Left renal pelvis (tissue), 4 donors: ENCODE measurements at places on chromosomes 2 and 18. TPM values are rescaled to one million over a fixed set of nuclear protein-coding genes. Genes with fewer than 3 reads are reported as not detected.

DNA sequence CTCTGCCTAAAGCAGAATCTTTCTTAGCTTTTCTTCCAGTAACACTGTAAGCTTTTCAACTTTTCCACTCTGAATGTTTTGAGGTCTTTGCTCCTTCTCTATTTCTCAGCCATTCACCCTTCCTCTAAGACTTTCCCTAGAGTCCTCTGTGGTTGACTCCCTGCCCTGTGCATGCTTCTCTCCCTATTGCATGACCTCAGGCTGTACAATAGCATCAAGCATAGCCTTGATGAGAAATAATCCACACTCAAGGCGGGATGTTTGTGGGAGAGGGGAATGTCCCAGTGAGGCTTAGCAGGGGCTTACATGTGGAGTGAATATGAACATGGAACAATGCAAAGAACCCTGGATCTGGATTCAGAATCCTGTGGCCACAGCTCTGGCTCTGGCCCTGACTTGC lies 48.4 kb upstream of the IGFBP5 start:
- DNase-seq, result no peak

DNA sequence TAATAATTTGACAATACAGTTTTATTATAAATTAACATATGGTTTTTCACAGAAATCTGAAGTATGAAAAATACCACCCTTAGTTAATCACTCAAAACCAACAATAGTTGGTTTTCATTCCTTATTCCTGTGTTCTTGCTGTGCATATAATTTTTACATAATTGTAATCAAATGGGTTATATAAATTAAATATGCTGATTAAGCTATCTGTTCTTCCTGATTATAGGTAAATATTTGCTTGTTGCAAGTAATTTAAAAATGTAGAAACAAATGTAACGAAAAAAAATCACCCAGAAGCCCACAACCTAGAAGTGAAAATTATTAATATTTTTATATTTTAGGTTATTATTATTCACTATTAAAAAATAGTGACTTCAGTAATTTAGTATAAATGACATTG lies 98.3 kb downstream of the ZNF804A start:
- DNase-seq, result no peak

Gene CCDC85A
- 1.3 TPM for polyA plus RNA-seq

Gene ANKRD30BL
- polyA plus RNA-seq, result 0.98 TPM

GRCh38 chr18:78582898-78583738 lies 396.5 kb upstream of the SALL3 start:
- DNase-seq, result no peak

DNA sequence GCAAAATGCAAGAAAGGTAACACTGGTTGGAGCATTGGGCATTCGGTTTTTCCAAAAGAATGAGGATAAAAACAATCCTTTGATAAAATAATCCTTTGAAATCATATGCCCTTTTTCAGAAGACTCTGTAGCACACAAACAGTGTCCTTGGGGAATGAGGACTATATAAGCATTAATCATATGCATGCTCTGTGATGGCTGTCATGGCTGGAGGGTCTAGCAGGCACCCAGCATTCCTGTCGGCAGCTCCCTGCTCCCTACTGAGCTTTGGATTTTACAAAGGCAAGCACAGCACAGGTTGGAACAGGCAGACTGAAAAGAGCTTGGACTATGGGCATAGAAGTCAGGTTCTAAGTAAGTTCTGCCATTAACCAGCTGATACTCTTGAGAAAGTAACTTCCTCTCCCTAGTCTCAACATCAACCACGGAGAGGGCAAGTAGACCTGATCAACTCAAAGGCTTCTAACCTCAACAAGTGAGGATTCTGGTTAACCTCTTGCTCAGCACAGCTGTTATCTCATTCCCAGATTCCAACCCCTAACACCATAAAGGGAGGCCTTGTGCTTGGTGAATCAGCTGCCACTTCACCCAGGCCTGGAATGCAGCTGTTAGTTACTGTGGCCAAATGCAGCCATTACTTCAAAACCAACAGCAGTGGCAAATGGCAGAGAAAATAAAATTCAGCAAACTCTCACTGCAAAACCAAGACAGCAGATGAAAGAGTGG lies 29.5 kb downstream of the GALNT14 start:
- DNase-seq, result no peak

Gene PPM1G
- 95.5 TPM for polyA plus RNA-seq

Gene ITGB6
- 18.1 TPM for polyA plus RNA-seq

DNA sequence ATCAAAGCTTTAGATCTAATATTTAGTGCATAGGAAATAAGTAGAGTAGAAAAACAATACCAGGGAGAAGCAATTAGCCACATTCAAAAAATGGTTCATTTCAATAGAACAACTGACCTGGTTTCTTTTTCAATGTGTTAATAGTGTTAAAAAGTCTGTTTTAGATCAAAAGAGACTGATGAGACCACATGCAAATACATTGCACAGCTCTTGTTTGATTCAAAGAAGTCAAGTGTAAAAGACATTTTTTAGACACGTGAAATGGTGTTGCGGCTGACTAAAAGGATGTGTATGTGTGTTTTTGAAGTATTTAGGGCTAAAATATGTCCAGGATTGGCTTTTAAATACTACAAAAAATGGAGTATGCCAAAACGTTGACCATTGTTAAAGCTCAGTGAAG lies 1.2 kb upstream of the AOX1 start:
- no peak for DNase-seq

Gene WNT10A
- 1.3 TPM for polyA plus RNA-seq

Gene SATB2
- polyA plus RNA-seq, result 0.76 TPM

Gene TFPI
- 30.7 TPM for polyA plus RNA-seq

Gene ZNF892
- polyA plus RNA-seq, result 5.0 TPM

DNA sequence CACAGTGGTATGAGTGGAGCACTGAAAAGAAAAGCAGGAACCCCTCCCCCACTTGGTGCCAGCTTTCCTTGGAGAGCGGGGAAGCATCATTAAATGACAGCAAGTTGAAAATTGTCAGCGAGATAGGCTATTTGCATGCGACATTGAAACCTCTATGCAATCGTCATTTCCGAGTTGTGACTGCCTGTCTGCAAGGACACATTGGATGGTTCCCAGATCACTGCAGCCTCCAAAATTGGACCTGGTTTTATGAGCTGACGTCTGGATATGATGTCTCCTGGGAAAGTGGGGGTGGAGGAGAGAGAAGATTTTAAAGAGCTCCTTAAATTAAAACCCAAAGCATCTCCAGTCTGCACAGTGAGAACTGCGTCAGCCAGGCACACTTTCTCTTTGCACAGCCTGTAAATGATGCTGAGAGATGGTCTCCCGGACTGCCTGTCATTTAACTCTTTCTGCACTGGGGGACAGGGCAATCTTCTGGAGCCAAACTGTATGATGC lies 57.8 kb upstream of the KIF5C start:
- no peak for DNase-seq

GRCh38 chr2:225994748-225995405 lies 595.4 kb downstream of the NYAP2 start:
- no peak for DNase-seq

- DNase-seq, result no peak
Measured at GRCh38 chr2:233085839-233086150, 25.7 kb downstream of the INPP5D start.
